NCI-H1417 (cell line): ENCODE measurements at places on chromosomes 13 and 19.

- peak; percentile 82 for DNase-seq
These were observed 305.1 kb downstream of the ITGBL1 start for GRCh38 chr13:101757446-101758039.

DNA sequence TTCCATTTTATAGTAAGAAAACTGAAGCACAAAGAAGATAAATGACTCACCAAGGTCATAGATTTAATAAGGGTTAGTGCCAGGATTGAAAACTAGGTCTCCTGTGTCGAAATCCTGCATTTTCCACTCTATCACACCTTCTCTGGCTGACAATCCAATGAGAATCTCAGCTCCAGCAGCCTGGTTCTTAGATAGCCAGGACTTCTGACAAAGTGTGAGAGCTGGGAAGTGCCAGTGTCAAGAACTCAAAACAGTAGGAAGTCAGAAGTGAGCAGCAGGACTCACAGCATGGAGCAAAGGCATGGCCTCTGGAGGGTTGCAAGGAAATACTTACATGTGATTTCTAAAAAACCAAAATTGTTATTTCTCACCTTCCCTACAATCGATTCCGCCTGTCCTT is 24.3 kb downstream of the KCTD12 start:
- DNase-seq = no peak

DNA sequence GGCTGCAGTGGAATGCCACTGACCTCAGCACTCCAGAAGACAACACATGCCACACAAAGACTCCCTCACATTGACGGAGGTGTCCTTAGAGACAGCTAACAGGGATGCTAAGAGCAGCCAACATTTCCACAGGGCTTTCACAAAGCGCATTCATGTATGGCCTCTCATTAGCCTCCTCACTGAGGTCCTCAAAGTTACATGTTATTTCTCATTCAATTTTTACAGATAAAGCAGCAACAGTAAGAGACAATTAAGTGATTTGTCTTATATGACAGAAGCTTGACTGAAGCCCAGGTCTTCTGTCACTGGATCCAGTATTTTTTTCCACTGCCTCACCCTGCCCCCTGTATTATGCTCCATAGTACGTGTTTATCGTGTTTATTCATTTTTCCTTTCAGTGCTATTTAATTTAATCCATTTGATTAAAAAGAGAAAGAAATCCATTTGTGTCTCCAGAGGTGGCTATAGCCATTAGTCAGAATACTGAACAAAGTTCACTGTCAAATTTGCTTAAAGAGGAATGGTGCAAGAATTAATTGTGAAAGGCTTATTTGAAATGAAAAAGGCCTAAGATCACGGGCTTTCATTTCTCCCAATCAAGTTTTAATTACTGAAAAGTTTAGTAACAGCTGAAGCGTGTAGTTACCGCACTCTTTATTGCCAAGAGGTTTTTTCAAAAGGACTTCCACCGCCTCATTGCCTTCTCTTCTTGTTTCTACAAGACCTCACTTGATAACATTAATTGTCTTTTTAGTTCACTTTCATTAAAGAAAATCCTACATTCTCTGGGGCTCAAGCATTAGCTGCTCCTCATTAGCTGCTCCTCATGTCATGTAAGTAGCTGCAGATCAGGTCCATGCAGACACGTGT is 115.0 kb downstream of the COG6 start:
- no peak for DNase-seq

- DNase-seq = no peak
These were observed 93.2 kb upstream of the SERP2 start for GRCh38 chr13:44280456-44280855.

DNA sequence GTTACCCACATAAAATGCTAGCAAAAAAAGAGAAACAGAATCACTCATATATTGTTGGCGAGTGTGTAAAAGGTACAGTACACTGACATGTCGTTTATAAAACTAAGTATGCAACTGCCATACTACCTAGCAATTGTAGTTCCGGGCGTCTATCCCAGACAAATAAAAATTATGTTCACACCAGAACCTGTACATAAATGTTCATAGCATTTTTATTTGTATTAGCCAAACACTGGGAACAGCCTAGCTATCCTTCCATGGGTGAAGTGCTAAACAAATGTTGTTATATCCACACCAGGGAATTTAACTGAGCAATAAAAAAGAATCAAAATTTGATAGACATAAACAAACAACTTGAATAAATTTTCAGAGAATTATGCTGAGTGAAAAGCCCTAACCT is 28.9 kb upstream of the POSTN start:
- DNase-seq = peak; percentile 69

GRCh38 chr13:30991922-30992321 is 59.5 kb downstream of the TEX26 start:
- DNase-seq = no peak

- DNase-seq = peak; percentile 32
These were observed 39.4 kb downstream of the ZNF136 start for GRCh38 chr19:12202250-12202649.

DNA sequence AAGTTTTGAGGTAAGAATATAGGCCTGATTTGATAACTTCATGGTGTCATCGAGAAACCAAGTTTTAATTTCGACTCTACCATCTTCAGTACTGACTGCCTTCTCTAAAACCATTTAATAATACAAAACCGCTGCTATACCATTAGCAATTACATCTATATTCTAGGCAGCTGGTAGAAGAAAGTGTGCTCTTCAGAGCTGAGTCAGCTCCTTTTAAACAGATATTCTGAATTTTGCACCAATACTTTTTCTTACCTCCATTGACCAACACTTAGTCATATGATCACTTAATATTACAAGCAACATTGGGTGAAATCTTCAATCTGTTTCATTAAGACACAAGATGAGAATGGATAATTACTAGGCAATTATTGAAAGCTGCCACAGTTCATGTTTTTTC is 1667.8 kb downstream of the PCDH9 start:
- DNase-seq = no peak

DNA sequence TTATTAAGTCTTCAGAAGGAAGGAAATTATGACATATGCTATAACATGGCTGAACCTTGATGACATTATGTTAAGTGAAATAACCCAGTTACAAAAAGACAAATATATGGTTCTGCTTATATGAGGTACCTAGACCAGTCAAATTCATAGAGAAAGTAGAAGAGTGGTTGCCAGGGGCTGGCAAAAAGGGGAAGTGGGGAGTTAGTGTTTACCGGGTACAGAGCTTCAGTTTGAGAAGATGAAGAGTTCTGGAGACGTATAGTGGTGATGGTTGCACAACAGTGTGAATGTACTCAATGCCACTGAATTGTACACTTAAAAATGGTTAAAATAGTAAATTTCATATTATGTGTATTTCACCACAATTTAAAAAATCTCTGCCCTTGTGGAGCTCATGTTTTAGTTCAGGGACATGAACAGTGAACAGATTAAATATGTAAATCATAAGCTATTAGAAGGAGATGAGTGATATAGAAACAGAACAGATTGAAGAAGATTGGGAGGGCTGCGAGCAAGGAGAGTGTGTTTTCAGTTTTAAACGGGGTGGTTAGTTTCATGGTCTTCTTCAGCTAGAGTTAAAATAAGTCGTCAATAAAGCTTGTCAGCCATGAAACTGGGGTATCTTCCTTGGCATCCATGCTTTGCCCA is 355.2 kb downstream of the KCNRG start:
- no peak for DNase-seq

DNA sequence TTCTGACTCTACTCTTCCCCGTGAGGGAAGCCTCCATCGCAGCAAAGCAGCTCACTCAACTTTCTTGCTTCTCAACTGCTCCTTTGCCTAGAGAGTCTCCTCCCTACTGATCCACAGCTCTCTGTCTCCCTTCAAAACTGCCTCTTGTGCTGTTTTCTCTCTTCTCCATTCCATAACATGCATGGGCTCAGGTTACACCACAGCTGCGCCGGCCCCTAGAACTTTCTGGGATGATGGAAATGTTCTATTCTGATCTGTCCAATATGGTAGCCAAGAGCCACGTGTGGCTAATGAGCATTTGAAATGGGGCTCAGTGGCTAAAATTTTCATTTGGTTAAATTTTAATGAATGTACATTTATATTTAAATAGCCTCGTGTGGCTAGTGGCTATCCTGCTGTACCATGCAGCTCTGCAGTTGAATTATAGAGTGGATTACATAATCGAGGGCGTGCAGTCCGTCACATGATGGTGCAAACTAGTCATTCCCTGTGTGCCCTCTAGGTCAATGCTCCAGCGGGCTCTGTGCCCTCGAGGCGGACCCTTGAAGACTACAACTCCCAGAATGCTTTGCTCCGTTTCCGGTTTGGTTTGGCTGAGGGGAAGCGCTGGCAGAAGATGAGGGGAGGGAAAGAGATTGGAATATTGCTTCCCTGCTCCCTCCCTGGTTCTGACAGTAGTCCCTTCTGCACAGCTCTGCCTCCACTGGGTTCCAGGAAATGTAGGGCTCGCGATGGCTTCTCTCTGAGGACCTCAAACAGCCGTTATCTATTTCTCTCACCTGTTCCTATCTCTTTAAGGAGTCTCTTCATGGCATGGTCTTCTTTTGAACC is 109.8 kb downstream of the CACNA1A start:
- no peak for DNase-seq

DNA sequence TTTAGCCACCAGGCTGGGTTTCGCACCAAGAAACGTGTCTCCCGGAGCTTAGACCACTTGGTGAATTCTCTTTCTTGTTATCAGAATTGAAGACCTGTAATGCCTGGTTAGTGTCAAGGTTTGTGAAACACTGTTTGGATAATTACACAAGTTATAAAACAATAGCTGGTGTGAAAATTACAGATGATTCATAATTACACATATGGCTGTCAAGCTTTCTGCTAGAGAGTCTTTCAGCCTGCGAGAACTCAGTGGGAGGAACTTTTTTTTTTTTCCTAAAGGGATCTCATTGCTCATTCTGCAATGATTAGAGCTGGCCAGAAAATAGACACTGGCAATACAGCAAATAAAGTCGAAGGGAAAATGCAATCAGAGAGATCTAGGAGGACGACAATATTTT is 13.4 kb upstream of the KLK4 start:
- DNase-seq = no peak

DNA sequence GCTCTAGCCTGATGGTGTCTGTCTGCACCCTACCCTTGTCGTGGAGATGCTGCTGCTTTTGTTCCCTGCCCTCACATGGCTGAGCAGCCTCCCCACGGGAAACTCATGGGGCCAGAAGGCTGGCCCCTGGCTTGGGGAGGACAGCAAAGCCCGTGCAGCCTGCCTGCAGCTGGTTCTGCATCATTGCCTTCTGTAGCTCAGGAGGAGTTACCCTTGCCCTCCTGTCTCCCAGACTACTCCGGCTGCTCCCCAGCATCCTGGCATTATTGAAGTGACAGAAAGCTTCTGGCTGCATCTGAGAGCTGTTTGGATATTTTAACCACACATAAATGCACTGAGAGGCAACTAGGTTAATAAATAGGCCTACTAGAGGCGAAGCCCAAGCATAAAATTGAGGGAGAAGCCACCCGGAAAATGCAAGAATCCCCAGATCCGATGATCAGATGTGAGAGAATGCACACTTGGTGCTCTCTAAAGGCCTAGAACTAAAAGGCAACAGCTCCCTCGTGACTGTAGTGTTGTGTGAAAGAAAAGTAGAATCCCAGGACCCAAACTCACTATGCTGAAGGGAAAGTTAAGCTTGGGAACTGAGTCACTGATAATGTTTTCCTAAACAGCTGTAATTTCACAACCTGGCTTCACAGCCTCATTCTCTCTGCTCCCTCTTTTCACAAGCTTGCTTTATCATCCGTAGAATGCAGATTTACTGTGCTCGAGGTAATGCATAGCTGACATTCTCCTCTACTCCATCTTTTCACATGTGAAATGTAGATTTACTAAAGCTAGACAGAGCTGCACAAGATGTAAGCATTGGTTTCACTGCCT is 110.8 kb downstream of the TNFRSF19 start:
- DNase-seq = no peak

DNA sequence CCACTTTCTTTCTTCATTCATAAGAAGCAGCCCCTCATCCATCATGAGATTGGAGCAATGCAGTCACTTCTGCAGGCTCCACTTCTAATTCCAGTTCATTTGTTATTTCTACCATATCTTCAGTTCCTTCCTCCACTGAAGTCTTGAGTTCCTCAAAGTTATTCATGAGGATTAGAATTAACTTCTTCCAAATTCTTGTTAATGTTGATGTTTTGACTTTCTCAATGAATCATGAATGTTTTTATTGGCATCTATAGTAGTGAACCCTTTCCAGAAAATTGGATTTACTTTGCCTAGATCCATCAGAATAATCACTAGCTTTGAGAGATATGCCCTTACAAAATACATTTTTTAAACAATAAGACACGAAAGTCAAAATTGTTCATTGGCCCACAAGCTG is 2567.7 kb upstream of the PCDH20 start:
- DNase-seq = no peak

- no peak for DNase-seq
These were observed 1.2 kb downstream of the NDUFA7 start for GRCh38 chr19:8319807-8320520.

DNA sequence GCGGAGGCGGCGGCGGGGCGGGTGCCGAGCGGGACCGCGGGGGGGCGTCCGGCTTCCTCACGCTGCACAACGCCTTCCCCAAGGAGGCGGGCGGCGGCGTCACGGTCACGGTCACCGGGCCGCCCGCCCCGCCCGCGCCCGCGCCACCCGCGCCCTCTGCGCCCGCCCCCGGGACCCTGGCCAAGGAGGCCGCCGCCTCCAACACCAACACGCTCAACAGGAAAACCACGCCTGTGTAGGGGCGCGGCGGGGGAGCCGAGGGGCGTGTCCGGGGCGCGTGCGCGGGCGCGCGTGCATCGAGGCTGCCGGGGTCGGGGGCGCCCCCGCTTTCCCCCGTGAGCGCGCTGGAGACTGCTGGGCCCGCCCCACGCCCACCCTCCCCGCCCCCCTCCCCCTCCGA is 8.8 kb upstream of the CACNG6 start:
- no peak for DNase-seq

DNA sequence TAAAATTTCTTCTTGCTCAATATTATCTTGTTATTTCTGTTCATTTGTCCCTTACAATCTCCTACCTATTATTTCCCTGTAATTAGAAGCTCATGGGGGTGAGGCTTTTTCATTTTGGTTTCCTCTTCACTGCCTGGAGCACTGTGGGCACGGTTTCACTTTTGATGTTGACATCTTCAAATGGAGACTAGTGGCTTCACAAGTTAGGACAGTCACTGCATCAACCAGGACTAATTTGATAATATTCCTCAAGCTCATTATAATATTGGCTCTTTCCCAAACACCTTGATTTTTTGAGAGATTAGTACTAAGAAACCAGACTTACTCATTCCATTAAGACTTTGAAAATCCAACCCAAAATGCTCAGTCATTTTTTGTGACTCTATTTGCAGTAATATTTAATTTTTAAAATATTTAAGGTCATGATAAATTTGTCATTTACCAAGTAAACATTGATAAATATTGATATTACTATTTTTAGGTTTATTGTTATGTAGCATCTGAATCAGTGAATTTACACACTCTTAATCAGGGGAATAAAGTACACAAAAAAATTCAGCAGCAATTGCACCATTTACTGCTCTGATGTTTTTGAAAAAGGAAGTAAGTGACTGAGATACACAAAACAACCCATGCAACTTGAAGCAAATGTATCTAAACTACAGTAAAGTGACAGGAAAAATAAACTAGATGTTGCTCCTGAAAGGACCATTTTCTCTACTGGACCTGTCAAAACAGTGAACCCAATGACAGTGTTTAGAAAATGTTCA is 28.8 kb upstream of the RCBTB2 start:
- DNase-seq = no peak

- DNase-seq = no peak
These were observed 17.9 kb upstream of the OR10H5 start for GRCh38 chr19:15769586-15769985.
